Central memory CD8-positive, alpha-beta T cell (primary cell): ENCODE measurements at places on chromosomes 7 and 10.

- no peak for DNase-seq
Observed at GRCh38 chr7:17118412-17118811, 180.0 kb upstream of the AHR start.

DNA sequence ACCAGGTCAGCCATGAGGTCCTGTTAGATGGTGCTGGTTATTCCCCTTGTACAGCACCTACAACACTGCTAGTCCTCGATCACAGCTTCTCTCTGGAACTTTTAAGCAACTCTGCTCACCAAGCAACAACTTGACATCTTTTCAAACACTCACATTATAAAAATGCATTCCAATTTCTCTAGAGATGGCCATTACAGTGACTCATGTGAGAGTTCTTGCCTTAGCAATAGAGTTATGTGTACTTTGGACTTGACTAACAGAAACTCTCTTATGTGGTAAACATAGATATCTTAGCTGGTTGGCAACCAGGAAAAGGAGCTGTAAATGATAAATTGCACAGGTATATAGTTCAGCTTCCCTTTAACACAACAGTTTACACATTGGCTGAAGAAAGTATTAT, 122.2 kb downstream of the PDE1C start:
- DNase-seq = no peak

- DNase-seq = no peak
Observed at GRCh38 chr10:133544506-133544905, 17.3 kb downstream of the CYP2E1 start.

GRCh38 chr10:18140149-18140956, at the start of gene CACNB2:
CACNB2 (plus strand) TSS chr10:18140424.
- DNase-seq = no peak

- no peak for DNase-seq
Observed at GRCh38 chr10:113865901-113866300, 11.4 kb downstream of the NHLRC2 start.

GRCh38 chr10:98885378-98885777, 350.3 kb downstream of the HPSE2 start:
- no peak for DNase-seq

- no peak for DNase-seq
Observed at GRCh38 chr10:46299536-46300369, 13.0 kb downstream of the ANTXRL start.

- DNase-seq = no peak
Observed at GRCh38 chr10:27020243-27020642, 80.1 kb downstream of the ANKRD26 start.

- no peak for DNase-seq
Observed at GRCh38 chr7:132398253-132398925, 177.9 kb downstream of the PLXNA4 start.

DNA sequence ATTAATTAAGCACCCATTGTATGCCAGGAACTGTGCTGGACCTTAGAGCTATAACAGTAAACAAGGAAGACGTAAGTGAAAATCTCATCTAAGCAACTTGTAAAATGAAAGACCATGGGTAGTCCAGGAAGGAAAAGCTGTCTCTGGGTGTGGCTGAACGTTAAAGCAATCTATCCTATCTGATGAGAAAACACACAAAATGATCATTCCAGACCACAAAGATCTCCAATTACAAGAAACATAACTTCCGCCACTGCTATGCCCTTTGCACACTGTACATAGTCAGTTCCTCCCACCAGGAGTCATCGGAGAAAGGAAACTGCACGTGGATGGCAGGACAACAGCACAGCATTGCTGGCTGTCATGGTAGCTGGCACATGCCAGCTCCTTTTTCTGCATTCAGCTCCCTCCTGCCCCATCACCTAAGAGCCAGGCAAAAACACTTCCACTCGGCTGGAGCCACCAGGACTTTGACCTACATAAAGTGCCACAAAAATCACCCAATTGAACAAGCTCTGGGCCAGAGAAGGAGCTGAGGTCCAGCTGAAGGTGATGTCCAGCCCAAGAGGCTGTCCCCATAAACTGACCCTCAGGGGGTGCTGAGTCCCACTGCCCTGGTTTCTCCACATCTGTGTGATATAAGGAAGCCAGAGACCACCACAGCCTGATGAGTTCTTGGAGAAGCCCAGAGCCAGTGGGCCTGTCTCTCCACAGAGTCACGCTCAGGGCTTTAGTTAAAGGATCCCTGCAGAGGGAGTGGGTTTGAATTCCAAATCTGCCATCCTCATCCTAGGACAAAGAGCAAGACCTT, 56.4 kb downstream of the STEAP1B start:
- no peak for DNase-seq

GRCh38 chr7:119900996-119901672, 371.8 kb upstream of the KCND2 start:
- DNase-seq = no peak

GRCh38 chr10:129280155-129280502, 186.9 kb upstream of the MGMT start:
- DNase-seq = no peak

- DNase-seq = no peak
Observed at GRCh38 chr7:9324513-9324912, 891.1 kb downstream of the NXPH1 start.

- no peak for DNase-seq
Observed at GRCh38 chr7:130468612-130469011, 23.3 kb upstream of the MEST start.

DNA sequence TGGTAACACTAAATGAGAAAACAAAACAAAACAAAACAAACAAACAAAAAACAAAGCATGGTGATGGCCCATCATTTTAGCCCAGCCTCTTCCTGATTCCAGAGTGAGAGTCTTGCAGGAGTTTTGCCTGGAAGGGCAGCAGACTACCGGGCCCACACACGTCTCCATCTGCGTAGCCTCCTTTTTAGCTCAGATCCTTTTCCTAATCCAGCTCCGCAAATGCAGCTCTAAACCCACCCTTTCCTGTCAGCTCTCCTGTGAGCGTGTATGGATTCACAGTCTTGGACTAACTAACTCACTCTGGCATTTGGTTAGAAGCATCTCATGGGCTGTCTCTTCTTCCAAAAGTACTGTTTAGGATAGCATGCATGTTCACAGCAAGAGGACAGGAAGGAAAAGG, 14.0 kb downstream of the OR9A4 start:
- no peak for DNase-seq

DNA sequence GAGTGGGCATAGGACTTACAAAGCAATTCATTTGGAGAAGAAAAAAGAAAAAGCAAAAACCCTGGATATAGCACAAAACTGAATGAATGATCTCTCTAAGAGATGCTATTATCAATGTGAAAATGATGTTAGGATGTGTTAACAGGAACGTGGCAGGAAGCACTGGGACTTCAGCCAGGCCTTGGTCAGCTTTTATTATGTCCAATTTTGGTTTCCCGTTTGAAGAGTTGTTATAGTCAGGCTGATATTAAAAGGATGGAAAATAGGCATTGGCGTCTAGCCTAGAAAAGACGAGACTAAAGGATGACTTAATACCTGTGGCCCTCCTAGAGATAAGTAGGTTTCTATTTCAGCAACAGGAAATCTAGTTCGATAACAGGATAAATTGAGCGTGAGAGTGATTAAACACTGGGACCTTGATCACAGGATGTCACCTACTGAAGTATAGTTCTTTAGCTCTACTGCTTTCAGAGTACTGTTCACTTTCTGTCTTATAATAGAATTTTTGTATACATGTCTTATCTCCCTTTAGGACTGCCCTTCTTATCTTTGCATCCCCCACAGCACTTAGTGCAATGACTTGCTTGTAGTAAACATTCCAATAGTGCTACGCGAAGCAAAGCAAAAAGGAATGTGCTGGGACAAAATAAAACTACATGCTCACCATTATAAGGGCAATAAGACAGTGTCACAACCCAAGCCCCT, 99.8 kb upstream of the AGBL3 start:
- no peak for DNase-seq

- no peak for DNase-seq
Observed at GRCh38 chr7:43850348-43851116, 18.8 kb downstream of the MRPS24 start.

DNA sequence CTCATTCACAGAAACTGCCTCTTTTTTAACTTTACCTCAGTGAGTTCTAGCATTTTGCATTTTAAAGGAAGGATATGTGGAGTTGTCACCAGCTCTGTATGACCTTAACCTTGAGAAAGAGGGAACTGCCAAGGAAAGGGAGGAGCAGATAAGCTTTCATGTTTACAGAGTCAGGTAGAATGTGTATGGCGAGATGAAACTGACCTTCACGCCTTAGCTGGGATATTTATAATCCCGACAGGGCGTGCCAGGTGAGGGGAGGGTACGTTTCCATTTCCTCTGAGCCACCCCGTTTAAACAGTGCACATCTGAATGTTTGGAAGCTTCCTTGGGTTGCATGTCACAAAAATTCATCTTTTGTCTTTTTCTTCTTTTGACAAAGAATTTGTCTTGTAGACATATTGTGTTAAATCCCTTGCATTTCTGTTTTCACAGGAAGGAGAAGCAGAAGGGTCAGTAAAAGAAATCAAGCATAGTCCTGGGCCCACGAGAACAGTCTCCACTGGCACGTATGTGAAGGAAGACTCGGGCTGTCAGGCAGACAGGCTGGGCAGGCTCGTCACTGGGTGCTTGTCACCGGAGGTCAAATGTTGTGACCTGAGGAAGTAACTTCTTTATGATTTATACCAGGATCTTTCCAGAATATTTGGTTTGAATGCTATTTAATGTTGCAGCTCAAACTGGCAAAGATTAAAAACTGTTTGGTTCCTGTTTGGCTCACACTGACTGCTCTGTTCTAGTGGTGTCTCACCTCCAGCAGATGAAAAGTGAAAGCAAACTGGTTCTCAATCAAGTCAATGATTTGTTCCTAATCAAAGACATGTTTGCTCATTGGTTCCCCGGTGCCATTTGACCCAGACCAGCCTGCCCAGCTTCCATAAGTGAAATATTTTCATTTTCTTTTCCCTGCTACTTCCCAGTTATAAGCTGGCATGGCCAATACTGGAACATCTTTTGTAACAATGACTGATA, 16.2 kb downstream of the OPTN start:
- DNase-seq = no peak

DNA sequence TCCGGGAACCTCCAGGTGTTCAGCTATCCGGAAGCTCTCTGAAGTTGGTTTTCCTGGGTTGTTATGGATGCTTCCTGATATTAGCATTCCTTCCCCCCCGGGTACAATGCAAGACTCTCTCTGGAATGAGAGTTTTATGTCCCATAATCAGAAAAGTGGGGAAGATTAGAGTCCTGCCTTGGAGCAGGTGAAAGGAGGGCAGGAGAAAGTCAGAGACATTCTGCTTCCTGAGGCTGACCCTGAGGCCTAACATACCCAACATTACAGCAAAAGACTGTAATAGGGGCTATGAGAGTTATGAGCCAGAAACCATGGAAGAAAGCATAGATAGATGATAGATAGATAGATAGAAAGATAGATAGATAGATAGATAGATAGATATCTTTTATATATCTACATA, 36.9 kb downstream of the PRPS1L1 start:
- DNase-seq = no peak

DNA sequence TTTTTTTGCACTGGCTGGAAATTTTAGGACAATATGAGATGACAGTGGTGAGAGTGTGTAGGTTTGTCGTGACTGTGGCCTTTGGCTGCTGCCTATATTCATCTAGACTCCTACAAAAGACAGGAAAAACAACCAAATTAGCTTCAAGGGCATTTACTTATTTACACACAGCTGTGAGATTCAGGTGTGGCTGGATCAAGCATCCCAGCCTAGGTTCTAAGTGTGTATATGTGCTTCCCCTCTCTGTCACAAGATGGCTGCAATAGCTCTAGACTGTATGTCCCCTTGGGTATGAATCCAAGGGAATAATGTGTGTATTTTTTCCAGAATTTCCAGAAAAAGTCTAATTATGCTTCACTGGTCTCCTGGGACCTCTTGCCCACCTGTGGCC, 25.5 kb upstream of the INPP5A start:
- no peak for DNase-seq

GRCh38 chr10:71312811-71313789, 6.0 kb upstream of the SLC29A3 start:
- no peak for DNase-seq

- no peak for DNase-seq
Observed at GRCh38 chr7:16299853-16300252, 121.5 kb downstream of the CRPPA start.

DNA sequence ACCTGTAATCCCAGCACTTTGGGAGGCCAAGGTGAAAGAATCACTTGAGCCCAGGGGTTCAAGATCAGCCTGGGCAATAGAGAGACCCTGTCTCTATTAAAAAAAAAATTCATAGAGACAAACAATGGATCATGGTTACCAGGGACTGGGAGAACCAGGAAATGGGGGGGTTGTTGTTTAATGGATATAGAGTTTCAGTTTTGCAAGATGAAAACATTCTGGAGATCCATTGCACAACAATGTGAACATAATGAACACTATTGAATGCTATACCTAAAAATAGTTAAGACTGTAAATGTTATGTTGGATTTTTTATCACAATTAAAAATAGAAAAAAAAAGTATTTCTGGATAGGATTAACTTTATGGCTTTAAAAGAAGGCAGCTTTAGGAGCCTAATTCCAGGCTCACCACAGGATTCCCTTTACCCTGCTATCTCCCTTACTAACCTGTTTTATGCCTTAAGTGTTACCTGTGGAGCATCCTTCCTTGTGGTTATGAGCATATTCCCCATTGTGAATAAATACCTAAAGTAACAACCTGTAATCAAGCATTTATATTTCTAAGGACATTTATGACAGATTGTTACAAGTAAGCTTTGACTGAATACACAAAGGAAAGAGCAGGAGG, 45.1 kb upstream of the SGCE start:
- no peak for DNase-seq

DNA sequence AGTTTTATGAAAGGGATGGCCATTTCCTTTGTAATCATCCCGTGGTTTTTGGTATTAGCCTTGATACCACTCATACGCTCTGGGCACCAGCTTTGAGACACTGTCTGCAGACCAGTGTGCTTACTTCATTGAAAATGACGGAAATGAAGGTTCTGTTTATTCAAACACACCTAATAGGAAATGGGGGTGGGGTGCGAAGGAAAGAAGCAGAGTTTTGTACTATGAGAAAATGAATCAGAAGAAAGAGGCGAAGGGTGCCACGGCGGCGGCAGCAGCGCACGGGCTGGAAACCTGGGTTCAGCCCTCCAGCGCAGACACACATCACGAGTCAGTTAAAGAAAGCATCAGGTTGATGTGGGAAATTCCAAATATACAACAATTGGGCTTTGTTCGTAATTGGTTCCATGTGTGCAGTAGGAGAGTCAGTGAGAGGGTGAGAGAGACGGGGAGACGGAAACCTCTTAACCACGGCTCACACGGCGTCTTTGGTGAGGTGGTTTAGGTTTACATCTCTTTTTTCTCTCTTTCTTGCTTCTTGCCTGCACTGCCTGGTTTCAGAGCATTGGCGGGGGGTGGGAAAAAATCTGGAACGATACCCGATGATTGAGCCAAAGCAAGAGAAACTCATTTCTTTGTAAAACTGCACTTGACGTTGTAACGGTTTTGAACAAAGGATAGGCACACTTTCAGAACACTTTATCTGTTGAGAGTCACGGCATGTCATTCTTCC, 321.2 kb downstream of the FRMD4A start:
- DNase-seq = peak; percentile 57

DNA sequence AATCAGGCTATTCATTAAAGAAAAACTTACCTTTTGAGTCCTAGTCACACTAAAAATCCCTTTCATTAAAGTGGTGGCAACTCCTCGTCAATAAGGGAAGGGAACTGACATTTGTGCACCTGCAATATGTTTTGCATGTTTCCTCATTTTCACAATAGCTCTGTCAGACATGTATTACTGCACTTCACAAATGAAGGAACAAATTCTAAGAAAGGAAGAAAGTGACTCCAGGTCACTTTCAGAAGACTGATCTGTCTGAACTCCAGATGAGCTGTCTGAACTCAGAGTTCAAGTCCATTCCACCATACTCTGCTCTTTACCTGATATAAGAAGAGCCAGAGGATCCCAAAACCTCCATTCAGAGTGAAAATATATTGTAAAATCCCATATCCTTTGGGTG, 50.3 kb upstream of the GSAP start:
- no peak for DNase-seq
